ENCODE measurements at places on chromosomes 12 and 14.
A peak's percentile ranks its signal among the peaks of the same experiment; 100 is the strongest.

- no peak for DNase-seq
These were observed 1035.9 kb downstream of the TRHDE start for GRCh38 chr12:73308079-73308478.

GRCh38 chr12:106096376-106096775 lies 42.4 kb downstream of the NUAK1 start:
- no peak for DNase-seq

DNA sequence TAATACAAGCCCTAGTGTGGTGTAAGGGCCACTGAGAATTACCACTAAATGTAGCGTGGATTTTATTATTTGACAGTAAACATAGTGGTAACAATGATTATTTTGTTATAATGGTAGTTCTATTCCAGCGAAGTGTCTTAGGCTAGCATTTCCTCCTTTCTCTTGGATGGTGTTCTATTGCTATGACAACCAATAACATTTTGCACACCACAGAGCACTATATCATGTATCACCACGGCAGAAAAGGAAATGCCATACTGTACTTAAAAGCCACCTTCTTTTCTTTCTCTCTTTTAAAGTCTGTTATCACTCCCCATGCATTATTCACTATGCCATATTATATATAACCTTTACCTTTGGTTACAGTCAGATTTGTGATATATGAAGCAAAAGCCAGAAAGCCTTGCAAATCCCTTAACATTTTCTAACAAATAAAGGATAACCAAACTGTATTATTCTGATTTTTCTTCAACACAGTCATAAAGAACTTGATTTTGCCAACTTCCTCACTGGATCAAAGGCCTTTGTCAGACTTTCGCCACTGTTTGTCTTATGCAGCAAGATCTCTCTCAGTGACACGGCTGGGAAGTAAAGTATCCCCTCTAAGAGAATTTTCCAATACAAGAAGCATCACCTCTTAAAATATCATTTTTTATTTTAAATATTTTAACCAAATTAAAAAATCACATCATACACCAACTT lies 195.8 kb downstream of the FOXN3 start:
- peak; percentile 10 for DNase-seq

- DNase-seq: no peak
These were observed 78.0 kb upstream of the DDHD1 start for GRCh38 chr14:53231171-53231570.

DNA sequence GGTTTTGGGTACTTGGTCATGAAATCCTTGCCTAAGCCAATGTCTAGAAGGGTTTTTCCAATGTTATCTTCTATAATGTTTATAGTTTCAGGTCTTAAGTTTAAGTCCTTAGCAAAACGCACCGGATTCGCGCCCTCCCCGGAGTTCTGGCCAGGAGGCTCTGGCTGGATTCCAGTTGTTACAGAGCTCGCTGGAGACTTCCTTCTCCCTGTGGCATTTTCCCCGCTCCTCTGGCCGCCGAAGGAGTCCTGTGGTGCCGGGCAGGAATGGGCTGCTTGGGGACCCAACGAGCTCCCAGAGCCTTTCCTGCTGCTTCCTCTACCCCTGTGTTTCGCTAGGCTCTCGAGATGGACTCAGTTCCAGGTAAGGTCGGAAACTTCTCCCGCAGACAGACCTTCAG lies 335.9 kb downstream of the AEBP2 start:
- no peak for DNase-seq

- no peak for DNase-seq
These were observed 125.1 kb downstream of the STAB2 start for GRCh38 chr12:103712216-103712615.

- no peak for DNase-seq
These were observed 613 bp downstream of the DUSP16 start for GRCh38 chr12:12562016-12562483.

GRCh38 chr12:106378788-106379187 lies 21.2 kb downstream of the POLR3B start:
- no peak for DNase-seq

DNA sequence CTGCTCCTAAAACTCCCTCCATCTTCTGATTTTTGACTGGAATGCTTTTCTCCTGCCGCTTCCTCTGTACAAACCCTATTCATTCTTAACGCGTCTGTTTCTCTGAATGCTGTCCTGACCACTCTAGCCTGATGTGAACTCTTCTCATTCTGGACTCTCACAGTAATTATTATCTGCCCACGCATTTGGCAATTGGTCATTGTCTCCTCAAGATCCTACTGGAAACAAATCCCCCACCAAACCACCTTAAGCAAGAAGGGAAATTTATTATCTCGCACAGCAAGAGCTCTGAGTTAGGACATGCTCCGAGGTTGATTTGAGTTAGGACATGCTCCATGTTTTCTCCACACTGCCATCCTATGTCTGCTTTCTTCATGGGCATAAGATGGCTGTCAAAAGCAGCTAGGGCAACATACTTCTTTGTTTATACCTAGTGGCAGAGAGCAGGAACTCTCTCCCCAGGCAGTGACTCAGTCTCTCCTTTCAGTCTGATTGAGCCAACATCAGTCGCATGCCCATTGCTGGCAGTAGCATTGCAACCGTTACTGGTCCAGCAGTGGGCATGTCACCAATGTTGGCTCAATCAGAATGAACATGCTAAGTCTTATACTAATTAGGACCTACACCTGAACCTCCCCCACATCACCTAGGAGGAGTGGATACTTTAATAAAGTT lies 102.2 kb downstream of the SSPN start:
- DNase-seq: no peak

GRCh38 chr12:13957576-13957975 lies 23.8 kb downstream of the GRIN2B start:
- DNase-seq: no peak

DNA sequence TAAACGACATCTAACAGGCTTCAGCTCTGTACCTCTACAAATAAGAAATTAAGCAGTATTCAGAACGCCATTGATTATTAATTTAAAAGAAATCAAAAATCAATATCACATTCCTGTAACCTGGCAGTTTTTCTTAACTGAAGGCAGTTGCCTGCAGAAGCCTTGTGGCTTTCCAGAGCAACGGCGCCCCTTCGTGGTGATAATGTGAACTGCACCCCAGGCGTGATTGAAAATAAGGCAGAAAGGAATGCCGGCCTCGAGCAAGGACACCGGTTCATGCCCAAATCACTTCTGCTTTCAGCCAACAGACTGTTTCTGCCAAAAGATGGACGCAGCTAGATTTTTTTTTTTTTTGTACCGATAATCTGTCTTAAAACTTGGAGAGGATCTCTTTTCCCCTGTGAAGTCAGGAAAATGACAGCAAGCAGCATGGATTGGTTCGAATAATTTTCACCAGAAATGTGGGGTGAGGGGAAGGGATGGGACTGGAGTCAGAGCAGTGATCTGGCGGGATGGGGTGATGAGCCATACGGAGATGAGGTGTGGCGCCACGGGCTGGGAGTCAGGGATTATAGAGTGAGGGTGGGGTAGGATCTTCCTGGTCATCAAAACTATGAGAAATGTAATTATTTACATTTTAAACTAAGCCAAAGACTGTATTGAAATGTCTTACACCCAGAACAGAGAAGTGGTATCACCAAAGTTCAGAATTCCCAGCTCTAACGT lies 473.0 kb downstream of the DPF3 start:
- no peak for DNase-seq

- DNase-seq: peak; percentile 23
These were observed 31.6 kb downstream of the KCNC2 start for GRCh38 chr12:75177997-75178396.

DNA sequence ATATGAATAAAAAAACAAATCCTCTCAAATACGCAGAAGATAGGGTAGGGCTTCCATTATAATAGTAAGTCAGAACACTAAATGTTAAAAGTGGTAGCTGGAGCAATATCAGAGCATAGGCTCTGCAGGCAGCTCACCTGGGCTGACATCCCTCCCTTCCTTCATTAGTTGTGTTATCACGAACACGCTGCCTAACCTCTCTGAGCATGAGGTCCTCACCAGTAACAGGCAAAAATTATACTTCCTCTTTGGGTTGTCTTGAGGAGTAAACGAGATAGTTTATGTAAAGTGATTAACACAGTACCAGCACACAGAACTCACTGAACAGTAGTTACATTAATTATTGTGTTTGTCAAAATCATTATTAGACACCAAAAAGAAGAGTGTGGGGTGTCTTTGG lies 154.3 kb downstream of the STXBP6 start:
- no peak for DNase-seq

DNA sequence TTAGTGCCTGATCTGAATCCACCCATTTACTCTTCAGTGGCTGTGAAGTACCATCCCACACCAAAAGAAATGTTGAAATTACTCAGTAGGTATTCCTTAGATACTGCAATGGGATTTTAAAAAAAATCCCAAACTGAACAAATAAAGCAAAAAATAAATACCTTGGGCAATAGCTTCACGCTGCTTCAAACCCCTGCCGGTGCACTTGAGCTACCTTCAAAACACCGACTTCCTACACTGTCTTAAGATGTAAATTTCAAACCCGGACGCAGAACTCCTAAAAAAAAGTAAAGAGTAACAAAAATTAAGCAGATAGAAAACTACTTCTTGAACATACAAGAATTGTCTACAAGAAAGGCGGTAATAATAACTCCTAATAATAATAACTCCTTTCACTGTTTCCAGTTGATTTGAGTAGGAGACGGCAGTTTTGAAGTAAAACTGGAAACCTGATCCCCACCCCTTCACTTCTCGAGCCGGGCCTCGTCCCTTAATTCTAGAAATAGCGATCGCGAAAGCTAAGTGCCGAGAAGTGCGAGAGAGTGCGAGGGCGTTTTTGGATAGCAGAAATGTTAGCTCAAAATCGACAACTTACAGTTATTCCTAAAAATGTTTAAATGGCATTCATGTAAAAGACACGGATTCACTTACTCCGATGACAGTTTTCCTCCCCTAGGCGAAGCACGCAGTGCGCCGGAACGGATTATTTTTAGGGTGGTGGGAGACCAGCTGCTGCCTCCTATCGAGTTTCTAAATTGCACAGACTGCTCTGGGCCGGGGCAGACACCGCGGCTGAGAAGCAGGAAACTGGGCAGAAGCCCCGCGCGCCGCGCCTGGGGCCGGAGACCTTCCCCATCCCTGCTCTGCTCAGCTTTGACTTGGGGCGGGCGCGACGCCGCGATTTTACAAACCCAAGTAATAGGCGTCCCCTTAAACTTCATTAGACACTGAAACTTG lies at the start of gene ABCC9:
Gene ABCC9 (minus strand): TSS at position 878 of the 957 bp plus-strand sequence. CDS start 4,752 bp downstream, outside the sequence.
- no peak for DNase-seq

GRCh38 chr14:43411841-43412240 lies 1095.2 kb downstream of the FSCB start:
- DNase-seq: no peak

- DNase-seq: no peak
These were observed 46.0 kb downstream of the TMCC3 start for GRCh38 chr12:94604366-94604698.

DNA sequence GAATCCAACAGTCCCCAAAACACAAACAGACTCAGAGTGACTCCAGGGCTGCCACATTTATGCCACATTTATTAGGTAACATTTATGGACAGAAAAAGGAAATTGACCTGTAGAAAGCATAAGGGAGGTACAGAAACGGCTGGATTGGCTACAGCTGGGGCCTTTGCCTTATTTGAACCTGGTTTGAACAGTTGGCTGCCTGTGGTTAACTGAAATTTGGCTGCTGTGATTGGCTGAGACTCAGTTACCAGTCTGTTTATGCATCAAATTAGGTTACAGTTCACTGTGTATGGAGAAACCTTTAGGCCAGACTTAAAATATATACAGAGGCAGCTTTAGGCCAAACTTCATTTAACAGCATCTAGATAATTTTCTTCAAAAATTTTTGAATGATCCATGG lies 27.8 kb upstream of the PCNX1 start:
- no peak for DNase-seq

GRCh38 chr12:124550123-124551089 lies 17.0 kb downstream of the NCOR2 start:
- no peak for DNase-seq

DNA sequence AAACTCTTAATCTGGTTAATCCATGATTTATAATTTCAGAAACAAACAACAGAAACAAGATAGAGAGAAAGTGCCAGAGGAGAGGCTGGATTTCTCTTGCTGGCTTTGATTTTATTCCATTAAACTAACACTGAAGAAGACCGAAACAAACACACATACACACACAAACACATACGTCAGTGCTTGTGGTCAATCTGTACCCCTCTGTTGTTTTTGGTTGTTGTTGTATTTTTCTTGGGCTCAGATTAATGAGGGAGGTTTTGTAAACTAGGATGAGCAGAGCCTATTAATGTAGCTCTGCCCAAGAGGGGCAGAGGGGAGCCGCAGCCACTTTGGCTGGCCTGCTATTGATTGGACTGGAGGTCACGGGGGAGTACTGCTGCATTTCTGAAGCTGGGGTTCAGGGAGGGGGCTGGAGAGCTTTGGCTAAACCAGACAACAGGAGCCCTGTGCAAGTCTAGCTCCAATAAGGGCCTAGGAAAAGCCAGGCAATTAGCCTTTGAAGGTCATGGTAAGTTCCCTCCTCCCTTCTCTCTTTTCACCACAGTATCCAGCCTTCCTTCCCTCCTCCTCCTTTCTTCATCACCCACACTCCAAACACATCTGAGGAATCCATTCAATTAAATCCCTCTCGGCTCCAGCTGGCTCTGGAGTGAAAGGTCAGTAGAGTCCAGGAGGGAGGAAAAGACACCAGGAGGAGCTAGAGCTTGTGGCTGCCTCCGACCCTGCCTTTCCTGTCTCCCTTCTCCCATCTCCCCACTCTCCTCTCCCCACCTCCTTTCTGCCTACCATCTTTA lies 344.1 kb upstream of the LMO3 start:
- no peak for DNase-seq

- no peak for DNase-seq
These were observed 5.1 kb upstream of the ENDOU start for GRCh38 chr12:47730341-47730744.

DNA sequence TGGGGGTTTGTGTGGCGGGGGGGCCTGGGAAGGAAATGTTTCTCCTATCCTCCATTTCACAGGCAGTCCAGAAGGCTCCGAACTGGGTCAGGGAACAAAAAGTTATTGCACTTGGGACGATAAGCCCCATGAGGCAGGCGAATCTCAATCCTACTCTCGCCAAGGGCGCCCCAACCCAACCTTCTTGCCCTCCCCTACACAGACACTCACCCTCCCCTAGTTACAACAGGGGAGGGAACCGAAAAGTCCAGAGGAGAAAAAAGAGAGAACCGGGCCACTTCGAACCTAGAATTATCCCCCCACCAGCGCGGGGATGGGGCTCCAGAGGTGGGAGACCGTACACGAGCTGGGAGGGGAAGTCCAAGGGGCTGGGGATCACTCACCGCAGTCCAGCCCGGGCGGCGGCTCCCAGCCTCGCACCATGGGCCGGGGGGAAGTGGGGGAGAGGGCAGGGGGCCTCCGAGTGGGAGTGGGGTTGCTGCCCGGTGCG lies 357 bp downstream of the HOMEZ start:
- no peak for DNase-seq

GRCh38 chr12:546920-547845 lies 87.4 kb downstream of the B4GALNT3 start:
- DNase-seq: no peak

GRCh38 chr12:31531893-31532292 lies 59.0 kb downstream of the DENND5B start:
- no peak for DNase-seq

GRCh38 chr14:71377099-71377498 lies 469.8 kb downstream of the PCNX1 start:
- no peak for DNase-seq

All from NCI-H1417 treated with DMSO at 0.1 percent for 48 hours (cell line).